ENCODE measurements at places on chromosomes 4 and X.

DNA sequence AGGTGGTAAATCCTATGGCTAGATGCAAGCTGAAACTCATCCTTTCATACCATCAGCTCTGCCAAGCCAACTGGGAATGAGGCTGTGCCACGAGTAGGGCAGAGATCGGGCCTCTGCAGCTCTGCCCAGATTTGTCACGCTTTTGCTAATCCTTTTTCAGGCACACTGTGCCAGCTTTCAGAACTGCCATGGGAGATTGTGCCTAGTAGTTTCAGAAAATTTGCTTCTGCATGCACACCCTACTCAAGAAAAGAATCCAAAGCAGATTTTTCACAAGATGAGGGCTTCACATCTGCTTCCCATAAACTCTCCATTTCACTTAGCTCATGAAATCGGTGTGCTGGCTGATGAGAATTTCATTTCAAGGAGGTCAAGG is 3.3 kb upstream of the ADH7 start:
- DNase-seq: no peak

- DNase-seq: no peak
Observed at GRCh38 chr4:84342161-84342560, 156.9 kb downstream of the NKX6-1 start.

DNA sequence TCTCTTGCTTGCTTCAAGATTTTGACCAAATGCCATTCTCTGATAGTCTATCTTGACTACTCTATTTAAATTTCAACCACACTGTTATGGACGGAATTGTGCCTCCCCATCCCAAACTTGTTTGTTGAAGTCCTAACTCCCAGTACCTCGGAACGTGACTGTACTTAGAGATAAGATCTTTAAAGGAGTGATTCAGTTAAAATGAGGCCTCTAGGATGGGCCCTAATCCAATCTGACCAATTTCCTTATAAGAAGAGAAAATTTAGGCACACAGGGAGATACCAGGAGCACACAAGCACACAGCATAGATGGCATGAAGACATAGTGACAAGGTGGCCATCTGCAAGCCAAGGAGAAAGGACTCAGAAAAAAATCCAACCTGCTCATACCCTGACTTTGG is 269.9 kb downstream of the KCNIP4 start:
- no peak for DNase-seq

GRCh38 chrX:65642914-65643491 is 24.5 kb upstream of the MSN start:
- DNase-seq: peak; percentile 2

DNA sequence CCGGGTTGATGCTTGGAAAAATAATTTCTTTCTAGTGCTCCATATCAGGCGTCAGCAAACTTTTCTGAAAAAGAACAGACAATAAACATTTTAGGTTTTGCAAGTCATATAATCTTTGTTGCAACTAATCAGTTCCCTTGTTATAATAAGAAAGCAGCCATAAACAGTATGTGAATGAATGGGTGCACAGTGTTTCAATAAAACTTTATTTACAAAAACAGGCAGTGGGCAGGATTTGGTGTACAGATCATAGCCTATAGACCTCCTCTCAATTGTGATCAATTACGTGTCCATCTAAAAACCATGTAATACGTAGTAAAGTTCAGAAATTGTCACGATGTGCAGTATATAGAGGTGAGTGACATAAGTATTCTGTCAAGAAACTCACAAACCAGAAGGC is 143.4 kb downstream of the AREG start:
- no peak for DNase-seq

DNA sequence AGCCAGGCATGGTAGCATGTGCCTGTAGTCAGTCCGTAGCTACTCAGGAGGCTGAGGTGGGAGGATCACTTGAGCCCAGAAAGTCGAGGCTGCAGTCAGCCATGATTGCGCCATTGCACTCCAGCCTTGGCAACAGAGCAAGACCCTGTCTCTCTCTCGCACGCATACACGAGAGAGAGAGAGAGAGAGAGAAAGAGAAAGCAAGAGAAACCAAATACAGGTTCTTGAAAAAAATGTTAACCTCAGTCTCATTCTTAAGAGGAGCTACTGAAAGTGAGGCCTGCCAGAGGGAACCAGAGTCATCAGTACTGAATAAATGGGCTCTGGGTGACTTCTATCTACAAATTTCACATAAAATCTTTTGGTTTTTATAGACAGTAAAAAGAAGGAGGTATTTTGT is 42.9 kb downstream of the KIAA0232 start:
- no peak for DNase-seq

GRCh38 chr4:4461178-4461577 is 74.3 kb downstream of the NSG1 start:
- no peak for DNase-seq

DNA sequence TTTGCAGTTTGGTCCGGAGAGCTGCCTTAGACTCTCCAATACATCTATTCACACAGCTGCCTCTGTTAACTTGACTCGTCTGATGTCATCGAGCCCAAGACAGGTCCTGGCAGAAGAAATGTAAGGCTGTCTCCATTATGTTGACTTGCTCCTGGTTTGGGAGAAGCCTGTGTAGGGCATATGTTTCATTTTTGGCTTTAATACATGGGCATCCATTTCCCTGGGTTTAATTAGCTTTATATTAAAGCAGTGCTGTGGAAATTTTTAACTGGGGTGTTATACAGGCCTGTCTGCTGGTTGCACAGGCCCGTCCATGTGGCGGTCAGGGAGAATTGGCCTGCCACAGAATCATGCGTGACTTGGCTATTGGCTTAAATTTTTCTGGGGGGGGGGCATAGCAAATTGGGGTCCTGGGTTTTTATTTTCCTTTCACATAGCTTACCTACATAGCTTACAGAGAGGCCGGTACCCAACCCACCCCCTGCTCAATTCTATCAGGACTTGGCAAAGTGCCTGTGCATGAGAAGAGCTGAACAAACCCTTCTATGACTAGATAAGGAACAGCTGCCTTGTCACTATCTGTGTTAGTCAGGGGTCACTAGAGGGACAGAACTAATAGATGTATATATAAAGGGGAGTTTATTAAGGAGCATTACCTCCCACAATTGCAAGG is 123.5 kb upstream of the WDR1 start:
- no peak for DNase-seq

DNA sequence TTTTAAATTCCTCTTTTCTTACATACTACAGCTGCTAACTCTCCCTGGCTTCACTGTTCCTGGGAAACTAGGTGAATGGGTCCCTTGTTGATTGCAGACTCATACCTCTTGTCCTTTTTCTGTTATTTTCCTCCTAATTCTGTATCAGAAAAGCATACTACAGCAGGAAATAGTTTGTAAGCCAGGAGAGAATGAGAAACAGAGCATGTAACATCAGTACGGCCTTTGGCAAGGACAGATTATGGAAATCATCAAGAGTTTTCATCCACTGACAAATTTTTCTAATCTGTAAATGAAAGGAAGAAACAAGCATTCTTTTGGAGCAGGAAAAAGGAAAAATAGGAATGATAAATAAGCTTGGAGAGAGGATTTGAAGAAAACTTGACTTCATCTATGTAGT is 239.2 kb downstream of the ANTXR2 start:
- no peak for DNase-seq

GRCh38 chrX:55143621-55144020 is 54.8 kb downstream of the PAGE2 start:
- DNase-seq: no peak

Data from LoVo (cell line).